ENCODE measurements at places on chromosomes 7 and 10.
A peak's percentile ranks its signal among the peaks of the same experiment; 100 is the strongest.

- no peak for DNase-seq
Observed at GRCh38 chr7:467856-468545, 51.6 kb downstream of the PDGFA start.

GRCh38 chr10:128631801-128632241 lies 505.6 kb upstream of the MKI67 start:
- no peak for DNase-seq

DNA sequence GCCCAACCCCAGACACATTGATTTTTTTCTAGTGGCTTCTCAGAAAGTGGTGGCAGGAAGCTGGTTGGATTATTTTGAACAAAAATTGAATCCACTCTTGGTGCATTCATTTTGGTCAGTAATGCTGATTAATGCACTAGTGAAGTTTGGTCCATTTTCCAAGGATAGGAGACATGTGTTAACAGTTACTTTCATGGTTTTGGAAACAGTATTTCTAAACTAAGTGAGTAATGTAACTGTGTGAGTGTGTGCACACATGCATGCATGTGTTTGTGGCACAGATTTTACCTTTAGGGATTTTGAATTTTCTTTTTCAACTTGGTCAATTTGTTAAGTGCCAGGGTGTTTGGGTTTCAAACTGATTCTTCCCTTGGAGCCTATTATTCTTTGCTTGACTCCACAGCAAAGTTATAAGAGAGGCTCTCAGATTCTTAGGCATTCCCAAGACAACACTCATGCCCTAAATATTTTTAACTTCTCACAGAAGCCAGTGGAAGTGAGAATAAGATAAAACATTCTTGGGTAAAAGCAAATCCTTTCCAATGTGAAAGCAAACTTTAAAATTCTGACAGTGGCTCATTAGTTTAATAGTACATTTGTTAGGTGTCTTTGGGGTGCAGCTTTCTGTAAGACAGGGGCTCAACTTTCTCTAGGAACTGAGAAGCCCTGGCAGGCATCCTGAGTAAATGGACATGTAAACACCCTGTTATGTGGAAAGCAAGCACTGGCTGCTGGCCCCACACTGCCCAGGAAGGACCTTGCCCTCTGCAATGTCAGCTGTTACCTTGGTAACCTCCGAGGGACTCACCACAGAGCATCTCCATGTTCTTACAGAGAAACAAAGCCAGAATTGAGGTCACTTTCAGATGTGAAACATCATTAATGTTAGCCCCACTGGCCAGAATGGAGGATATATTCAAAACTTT lies 68.4 kb downstream of the ASAH2B start:
- no peak for DNase-seq

DNA sequence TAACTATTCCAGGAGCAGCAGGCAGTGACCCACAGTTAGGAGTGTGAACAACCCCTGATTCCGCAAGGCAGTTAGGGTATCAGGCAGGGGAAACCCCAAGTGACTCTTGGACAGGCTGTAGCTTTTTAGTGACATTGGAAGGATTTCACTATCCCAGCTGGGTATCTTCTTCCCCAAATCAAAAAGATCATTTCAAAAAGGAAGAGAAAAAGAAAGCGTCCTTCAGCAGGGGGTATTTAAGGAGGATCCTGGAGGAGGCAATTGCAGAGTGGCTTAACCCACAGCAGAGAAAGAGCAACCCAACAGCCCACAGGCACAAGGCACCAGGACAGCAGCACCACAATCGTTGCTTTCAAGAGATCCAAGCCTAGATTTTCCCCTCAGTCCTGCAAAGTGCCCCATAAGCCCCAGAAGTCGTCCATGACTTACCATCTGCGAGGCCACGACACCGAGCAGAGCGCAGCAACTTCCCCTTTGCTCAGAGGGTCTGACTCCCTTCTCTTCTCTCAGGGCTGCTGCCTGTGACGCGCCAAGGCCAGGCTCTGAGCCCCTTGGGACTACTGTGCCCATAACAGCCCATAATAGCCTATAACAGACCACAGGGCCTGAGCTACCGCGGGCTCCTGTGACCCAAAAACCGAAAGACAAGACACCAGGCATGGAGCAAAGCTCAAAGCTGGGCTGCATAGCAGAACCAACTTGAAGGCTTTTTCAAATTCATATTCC lies 19.8 kb downstream of the PIK3AP1 start:
- DNase-seq = no peak

GRCh38 chr7:92076509-92076908 lies 57.8 kb downstream of the CYP51A1 start:
- no peak for DNase-seq

GRCh38 chr10:99444383-99445045 lies 14.1 kb upstream of the GOT1 start:
- no peak for DNase-seq

DNA sequence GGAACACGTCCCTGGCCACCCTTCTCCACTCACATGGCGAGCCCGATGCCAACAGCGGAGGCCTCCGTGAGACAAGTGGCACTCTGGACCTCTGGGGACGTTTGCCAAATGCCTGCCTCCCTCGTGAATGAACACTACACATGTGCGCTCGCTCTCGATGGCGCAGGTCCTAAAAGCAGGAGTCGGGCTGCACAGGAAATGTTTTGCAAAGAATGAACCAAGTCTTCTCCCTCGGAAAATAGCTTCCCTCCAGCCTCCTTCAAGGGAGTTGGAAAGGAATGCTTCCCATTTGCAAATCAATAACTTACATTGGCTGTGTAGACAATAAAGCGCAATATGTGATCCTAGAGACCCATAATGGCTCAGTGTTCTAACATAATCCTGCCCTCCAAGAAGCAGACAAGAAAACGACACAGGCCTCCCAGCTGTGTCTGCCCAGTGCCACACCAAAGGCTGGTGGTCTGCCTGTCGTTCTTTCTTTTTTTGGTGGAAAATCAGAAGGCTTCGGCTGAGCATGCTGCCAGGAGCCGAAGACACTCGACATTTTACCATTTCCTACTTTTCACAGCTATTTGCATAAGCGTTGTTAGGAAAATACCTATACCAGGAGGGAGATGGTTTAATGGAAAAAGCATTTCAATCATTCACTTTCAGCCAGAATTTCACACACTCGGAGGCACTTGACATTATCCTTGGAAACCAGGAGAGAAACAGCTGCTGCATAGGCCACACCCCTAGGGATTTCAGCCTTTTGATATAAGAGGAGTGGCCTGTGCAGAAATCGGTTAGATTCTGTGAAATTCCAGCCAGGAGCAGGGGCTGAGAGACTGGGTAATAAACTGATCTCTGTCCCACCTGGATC lies 38.4 kb downstream of the ATXN7L1 start:
- no peak for DNase-seq

- DNase-seq = peak; percentile 95
Observed at GRCh38 chr10:70656489-70656888, 15.8 kb upstream of the ADAMTS14 start.

DNA sequence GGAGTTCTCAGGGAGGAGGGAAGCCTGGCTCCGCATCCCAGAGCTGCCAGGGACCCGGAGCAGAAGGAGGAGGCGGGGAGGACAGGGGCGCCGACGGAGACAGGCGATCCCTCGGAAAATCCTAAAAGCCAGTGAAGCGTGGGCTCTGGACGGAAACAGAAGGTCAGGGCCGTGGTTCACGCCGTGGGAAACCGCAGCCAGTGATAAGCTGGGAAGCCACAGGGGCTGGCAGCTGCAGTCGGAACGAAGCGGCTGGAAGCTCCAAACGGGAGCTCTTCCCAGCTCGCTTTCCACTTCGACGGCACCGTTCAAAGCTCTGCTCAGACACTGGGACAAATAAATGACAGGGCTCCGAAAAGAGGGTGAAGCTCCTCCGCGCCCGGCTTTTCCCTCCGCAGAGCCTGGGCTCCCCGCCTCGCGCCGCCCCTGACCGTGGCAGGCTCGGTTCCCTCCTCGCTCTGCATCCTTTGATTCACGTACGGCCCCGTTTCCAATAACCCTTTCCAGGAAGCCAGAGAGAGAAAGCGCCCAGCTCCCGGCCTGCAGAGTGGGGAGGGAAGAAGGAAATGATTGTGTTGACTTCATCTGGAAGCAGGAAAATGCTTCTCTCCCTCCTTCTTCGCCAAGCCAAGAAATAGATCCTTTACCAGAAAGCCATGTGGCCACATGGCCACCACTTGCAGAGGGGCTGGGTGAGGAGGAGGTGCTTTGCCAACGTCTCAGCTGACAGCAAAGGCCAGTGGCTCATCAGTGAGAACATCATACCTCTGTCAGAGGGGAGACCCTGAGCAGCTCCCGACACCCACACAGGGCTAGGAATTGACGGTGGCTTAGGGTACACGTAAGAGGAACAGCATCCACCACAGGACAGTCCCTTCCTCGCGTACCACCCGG lies 57.4 kb downstream of the ADRB1 start:
- DNase-seq = peak; percentile 2

DNA sequence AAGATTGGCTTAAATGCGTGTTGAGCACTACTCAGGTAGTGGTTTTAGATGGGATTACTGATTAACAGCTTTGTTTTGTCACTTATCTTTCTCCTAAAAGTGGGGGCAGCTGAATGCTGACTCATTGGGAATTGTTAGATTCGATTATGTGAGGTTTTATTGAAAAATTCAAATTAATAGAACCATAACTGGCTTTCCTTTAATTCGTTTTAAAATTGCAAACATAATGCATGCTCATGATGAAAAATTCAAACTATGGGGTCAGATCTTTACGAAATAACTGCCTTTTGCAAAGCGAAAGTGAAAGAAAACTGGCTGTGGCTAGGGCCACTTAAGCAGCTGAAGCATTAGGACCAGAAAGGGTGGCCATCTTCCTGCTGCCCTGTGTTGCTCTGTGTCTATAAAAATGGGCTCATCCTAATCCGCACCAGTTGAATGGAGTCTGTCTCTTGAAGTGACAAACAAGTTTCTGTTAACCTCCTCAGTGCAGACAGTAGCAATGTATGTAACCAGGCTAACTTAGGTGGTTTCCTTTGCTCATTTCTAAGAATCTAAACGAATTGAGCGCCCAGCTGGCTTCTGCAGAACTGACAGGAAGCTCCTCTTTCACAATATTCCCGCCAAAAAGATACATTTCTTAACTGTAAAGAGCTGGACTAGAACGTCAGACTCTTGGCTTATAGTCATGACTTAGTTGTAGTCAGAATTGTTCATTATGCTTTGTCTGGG lies 27.8 kb downstream of the DENND10 start:
- DNase-seq = peak; percentile 12

- no peak for DNase-seq
Observed at GRCh38 chr7:33773053-33773452, 132.3 kb upstream of the BMPER start.

DNA sequence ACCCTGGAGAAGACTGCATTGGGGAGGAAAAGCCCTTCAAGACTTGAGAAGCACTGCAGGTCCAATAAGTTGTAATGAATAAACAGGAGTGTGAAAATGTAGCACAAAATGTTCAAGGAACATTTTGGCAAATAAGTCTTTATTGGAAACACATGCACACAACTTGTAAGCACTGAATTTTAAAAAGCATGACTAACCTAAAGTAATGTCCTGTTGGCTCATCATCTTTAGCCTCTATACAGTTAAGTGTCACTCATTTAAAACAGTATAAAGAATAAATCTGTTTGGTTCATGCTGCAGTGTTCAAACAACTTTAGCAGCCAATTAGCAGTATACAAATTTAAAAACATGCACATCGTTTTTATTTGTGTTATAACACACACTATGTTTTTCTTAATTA lies 108.6 kb downstream of the CDK6 start:
- DNase-seq = no peak

DNA sequence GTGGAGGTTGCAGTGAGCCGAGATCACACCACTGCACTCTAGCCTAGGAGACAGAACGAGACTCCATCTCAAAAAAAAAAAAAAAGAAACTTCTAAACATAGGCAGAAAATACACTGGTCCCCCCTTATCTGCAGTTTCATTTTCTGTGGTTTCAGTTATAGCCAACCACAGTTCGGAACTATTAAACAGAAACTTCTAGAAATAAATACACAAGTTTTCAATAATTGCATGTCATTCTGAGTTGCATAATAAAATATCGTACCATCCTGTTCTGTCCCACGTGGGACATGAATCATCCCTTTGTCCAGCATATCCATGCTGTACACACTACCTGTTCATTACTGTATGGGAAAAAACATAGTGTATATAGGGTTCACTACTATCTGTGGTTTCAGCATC lies 8.0 kb downstream of the XRCC2 start:
- DNase-seq = no peak
